ENCODE measurements at places on chromosomes 3 and 15.

- DNase-seq, result no peak
Observed at GRCh38 chr3:189792046-189792929, 161.1 kb downstream of the TP63 start.

DNA sequence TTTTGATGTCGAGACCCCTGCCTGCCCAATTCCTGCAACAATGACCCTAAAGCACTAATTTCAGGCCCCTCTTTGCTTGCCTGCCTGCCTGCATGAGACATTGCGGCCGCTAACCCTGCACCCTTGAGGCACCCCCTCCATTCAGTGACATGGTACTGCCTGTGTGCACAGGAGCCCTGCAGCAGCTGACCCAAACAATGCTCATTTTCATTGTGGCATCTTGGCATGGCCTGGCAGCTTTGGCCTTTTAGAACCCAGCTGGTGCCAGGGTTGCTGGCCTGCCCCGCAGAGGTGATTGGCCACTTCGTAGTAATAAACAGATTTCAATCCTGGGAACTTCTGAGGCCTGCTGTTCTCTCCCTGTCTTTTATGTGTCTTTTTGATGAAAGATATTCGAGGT lies 33.8 kb downstream of the SLCO3A1 start:
- DNase-seq, result no peak

- DNase-seq, result no peak
Observed at GRCh38 chr3:118960876-118961450, 73.7 kb downstream of the IGSF11 start.

GRCh38 chr3:64805248-64805647 lies 117.4 kb upstream of the ADAMTS9 start:
- no peak for DNase-seq

- no peak for DNase-seq
Observed at GRCh38 chr3:177108648-177109047, 88.6 kb downstream of the TBL1XR1 start.

- DNase-seq, result no peak
Observed at GRCh38 chr15:34693053-34693744, 61.6 kb downstream of the GJD2 start.

DNA sequence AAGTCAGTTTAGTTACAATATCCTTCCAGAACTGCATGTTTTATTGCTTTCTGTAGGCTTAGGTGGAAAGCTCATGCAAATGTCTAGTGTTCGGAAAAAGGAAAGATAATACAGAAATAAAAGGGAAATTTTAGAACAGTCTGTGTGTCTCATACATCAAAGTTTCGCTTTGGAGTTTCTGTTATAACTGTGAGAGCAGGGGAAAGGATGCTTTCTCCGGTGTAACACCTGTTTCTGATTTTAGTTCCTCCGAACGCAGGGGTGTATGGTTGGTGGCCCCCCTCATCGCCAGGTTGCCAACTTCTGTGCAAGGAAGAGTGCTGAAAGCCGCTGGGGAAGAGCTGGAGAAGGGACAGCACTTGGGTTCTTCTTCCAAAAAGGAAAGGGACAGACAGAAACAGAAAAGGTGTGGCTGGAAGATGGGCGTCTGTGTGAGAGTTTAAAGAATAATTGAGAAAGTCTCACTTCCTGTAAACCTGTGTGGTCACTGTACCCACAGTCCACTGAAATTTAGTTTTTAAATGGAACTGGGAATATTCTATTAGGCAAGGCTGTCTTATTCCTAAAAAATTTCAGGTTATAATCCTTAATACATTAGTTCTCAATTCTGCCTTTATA lies 6.7 kb downstream of the P2RY12 start:
- DNase-seq, result no peak

- DNase-seq, result no peak
Observed at GRCh38 chr3:194489736-194490612, 3.2 kb upstream of the ATP13A3 start.

GRCh38 chr3:39494781-39495180 lies 27.3 kb downstream of the MOBP start:
- no peak for DNase-seq

- DNase-seq, result no peak
Observed at GRCh38 chr15:76503121-76503520, 166.5 kb downstream of the ISL2 start.

DNA sequence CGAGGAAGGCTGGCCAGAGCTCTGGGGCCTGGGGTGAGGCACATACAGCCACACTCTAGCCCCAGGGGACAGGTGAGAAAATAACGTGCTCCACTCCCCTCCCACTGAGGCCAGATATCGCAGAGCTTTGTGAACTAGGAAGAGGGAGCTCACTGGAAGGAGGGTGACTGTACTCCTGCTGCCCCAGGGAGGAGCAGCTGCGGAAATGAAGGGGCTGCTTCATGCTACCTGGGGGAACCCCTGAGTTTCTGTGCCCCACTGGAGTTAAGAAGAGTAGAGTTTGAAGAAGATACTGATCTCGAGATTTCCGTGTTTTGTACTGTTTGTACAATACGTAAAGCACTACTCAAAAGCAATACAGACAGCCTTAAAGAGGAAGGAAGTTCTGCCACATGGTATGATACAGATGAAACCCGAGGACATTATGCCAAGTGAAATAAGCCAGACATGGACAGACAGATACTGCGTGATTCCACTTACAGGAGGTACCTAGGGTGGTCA lies 44.6 kb downstream of the CMTM6 start:
- no peak for DNase-seq

DNA sequence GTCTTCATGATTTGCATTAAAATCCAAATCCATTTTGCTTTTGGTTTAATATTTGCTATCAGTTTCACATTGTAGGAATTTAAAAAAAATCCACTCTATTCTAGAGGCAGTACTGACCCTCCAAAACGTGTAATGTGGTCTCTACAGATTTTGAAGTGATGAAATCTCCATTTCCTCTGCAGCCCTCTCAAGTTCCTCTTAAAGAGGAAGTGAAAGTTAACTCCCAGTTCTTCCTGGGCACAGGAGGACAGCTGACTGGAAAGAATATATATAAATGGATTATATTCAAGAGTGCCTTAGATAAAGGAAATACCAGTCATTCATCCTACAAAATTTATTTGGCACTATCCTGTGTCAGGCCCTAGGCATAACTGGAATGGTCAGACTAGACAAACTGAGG lies 83.5 kb upstream of the PLCL2 start:
- no peak for DNase-seq

DNA sequence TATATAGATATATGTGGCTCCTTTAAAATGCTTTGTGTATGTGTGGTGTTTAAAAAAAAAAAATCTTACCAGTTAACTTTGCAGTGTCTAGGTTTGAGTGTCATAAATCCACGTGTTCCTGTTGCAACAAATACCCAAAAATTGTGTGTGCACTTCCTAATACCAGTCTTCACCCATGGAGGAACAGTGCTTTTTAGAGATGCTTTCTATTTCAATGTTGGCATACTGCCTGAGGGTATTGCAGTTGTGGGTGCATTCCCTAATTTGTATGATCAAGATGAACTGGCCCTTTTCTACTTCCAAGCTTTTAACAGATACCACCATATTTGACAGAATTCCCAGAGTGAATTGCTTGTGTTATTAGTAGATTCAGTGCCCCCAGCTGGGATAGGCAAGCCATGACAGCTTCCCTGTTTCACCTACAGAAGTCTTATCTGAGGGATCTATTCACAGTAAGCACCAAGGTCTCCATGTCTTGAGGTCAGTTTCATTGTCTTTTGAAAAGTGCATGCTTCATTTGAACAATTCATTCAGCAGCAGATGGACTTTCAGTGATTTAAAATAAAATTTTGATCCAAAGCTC lies 68.9 kb upstream of the GOLGA6B start:
- no peak for DNase-seq

- no peak for DNase-seq
Observed at GRCh38 chr3:159635047-159635641, 353.5 kb upstream of the IL12A start.

- no peak for DNase-seq
Observed at GRCh38 chr3:66527246-66527645, 26.4 kb upstream of the LRIG1 start.

DNA sequence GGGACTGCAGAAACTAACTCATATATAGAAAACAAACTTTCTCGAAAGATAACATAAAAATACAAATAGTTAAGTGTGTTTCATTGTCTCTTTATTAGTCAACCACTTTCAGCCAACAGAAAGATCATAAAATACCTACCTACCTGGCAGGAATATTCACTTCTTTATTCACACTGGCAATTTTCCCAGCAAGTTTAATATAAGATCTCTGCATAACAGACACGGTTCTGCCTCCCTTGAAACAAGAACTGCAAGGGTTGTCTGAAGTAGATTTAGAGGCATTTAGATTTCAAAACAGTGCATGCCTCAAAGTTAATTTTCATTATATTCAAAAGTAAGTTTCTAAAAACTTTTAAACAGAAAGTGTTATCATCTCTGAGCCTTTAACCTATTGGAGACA lies 7.1 kb downstream of the NPTN start:
- DNase-seq, result no peak

GRCh38 chr3:177770383-177771230 lies 573.3 kb upstream of the TBL1XR1 start:
- no peak for DNase-seq

DNA sequence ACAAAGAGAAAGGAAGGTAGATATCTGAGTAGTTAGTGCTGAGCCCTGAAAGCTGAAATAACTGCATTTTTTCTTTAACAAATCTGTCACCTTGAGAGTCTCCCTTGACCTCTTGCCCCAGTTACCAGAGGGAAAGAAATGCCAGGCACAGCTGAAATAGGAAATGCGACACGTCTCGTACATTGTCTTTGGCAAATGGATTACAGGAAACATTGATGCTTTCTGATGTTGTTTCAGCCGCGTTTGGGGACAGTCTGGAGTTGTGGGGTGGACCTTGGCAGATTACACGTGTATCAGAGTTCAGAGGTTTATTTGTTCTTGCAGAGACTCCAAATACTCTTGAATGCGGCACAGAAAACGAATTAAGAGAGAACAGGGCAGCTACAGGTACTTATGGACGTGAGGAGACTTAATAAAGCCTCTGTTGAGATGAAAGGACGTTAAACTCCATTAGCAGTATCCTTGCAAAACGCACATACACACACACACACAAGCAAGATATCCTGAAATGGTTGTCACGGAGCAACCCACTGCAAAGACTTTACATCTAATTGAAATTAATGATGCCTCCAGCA lies 272.8 kb upstream of the RORA start:
- no peak for DNase-seq

DNA sequence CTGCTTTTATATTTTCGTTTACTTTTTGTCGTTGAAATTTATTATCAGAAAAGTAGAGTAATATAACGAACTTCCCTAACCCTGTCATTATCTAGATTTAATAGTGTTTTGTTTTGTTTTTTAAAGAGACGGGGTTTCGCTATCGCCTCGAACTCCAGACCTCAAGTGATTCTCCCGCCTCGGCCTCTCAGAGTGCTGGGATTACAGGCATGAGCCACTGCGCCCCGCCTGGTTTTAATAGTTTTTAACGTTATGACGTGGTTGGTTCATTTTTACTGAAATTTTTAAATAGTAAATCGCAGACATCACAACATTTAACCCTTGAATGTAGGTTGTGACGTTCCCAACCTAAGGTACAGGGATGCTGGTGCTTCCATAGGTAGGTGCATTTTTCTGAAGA lies 1.0 kb downstream of the NGRN start:
- no peak for DNase-seq

DNA sequence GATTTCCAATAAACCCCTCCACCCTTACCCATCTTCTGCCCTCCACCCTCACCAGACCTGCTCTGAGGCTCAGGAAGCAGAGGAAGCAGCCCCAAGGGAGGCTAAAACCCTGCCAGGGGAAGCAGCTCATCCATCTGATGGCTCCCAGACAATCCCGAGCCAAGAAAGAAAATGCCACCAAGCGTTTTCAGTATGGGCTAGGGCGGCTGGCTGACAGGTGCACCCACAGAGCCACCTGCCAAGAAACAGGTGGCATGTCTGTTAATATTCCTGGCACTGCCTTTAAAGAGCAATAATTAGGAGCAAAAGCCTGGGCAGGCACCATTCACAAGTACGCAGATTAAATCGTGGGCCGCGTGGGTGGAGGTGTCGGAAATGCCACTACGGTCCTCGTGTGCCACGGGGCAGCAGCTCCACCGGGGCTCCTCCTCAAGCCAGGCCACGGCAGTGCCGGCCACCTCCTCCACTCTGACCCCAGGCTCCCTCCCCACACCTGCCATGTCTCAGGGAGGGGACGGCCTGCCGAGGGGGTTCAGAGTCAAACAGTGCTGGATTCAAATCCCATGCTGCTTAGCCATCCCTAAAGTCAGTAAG lies 23.9 kb upstream of the GRIP2 start:
- DNase-seq, result no peak

GRCh38 chr15:39553947-39554693 lies 26.8 kb upstream of the THBS1 start:
- DNase-seq, result no peak

GRCh38 chr3:87833039-87833377 lies 225.8 kb downstream of the CGGBP1 start:
- no peak for DNase-seq

GRCh38 chr3:150371741-150372254 lies 36.3 kb upstream of the TSC22D2 start:
- DNase-seq, result no peak

- DNase-seq, result no peak
Observed at GRCh38 chr15:85589851-85590250, 204.9 kb downstream of the KLHL25 start.

- no peak for DNase-seq
Observed at GRCh38 chr3:13851091-13851849, 28.6 kb downstream of the WNT7A start.

DNA sequence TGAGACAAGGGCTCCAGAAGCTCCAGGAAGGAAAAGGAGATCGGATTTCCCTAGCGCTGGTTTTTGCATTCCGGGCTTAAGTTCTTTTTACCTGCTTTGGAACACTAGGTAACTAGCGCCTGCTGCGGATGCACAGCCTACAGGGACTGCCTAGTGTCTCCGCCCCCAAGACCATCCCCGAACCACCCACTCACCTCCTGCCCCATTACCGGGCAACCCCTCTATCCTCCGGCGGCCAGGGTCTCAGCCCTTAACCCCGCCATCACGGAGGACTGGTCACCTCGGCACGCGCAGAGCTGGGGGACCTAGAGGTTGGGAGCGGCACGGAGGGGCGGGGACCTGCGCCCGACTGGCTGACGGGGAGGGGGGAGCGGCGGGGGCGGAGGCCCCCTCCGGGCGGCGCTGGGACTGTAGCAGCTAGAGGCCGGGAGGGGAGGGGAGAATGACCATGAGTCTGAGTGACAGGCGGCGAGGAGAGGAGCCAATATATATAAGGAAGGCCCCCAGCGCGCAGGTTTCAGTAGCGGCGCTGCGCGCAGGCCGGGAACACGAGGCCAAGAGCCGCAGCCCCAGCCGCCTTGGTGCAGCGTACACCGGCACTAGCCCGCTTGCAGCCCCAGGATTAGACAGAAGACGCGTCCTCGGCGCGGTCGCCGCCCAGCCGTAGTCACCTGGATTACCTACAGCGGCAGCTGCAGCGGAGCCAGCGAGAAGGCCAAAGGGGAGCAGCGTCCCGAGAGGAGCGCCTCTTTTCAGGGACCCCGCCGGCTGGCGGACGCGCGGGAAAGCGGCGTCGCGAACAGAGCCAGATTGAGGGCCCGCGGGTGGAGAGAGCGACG lies at the start of gene DLL4:
Gene DLL4, plus strand, starts transcription at position 520 of the 839 bp plus-strand sequence. CDS start 329 bp downstream, outside the sequence.
- no peak for DNase-seq
